Left renal pelvis (tissue), 4 donors: ENCODE measurements at places on chromosomes 1 and 21. TPM values are rescaled to one million over a fixed set of nuclear protein-coding genes. Genes with fewer than 3 reads are reported as not detected.

KIAA0040 gene
- polyA plus RNA-seq: 16.4 TPM

IL24 gene
- polyA plus RNA-seq: 0.33 TPM

A3GALT2 gene
- polyA plus RNA-seq: not detected

CD48 gene
- 2.0 TPM for polyA plus RNA-seq

TRMT1L gene
- 13.8 TPM for polyA plus RNA-seq
